ENCODE measurements at places on chromosomes 2 and 18. TPM values are rescaled to one million over a fixed set of nuclear protein-coding genes. Genes with fewer than 3 reads are reported as not detected.

Gene BMP10
- polyA plus RNA-seq, result not detected

- DNase-seq, result no peak
Observed at GRCh38 chr2:3403587-3404334, 24.3 kb downstream of the TRAPPC12 start.

DNA sequence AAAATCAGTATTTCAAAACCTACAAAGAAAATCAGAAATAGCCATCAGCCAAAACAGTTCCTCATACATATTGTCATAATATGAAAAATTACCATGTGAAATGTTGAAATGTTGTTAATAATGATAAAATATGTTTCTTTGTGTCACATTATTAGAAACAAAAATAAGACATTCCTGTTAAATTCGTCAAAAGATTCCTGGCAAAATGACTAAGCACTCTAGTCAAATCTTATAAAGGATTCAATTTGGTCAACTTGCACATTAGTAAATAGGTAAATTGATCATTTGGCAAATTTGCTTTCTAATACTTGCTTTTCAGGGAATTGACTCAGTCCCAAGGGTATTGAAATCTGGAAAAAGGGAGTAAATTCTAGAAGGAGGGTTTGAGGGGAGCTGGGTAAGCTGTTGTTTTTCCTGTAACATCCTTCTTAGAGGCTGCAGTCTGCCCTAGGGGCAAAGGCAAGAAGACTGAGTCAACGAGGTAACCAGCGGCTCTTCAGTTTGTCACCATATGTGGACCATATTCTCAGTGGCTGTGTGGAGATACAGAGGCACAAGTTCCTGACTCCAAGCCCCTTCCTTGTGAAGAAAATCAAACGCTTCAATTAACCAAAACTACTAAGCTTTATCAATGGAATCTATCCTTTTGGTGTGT is 482.3 kb downstream of the TNS1 start:
- DNase-seq, result no peak

- no peak for DNase-seq
Observed at GRCh38 chr2:187985923-187986322, 305.8 kb upstream of the GULP1 start.

- no peak for DNase-seq
Observed at GRCh38 chr18:26017929-26018328, 72.5 kb downstream of the SS18 start.
